Placental epithelial cell (primary cell): ENCODE measurements at places on chromosomes 2 and 18. TPM values are rescaled to one million over a fixed set of nuclear protein-coding genes. Genes with fewer than 3 reads are reported as not detected.

Gene MALL
- 1.2 and 2.9 TPM in 2 replicates for total RNA-seq

Gene RNPEPL1
- 14.1 and 17.2 TPM in 2 replicates for total RNA-seq

Gene NEB
- total RNA-seq, result 0.54 and 2.7 TPM in 2 replicates

Gene SLC9A4
- total RNA-seq, result 0.22 and 0.79 TPM in 2 replicates

Gene UBR3
- total RNA-seq, result 31.0 and 31.7 TPM in 2 replicates

Gene TANC1
- total RNA-seq, result 21.6 TPM in 2 replicates

Gene CELF4
- 0.39 TPM in 1 of 2 replicates, not detected in the other for total RNA-seq

Gene AQP12A
- not detected in 2 replicates for total RNA-seq

Gene PID1
- 8.2 and 9.1 TPM in 2 replicates for total RNA-seq
